ENCODE measurements at places on chromosomes 4 and X.

- DNase-seq: no peak
Observed at GRCh38 chrX:101605728-101606127, 12.1 kb downstream of the ARMCX6 start.

DNA sequence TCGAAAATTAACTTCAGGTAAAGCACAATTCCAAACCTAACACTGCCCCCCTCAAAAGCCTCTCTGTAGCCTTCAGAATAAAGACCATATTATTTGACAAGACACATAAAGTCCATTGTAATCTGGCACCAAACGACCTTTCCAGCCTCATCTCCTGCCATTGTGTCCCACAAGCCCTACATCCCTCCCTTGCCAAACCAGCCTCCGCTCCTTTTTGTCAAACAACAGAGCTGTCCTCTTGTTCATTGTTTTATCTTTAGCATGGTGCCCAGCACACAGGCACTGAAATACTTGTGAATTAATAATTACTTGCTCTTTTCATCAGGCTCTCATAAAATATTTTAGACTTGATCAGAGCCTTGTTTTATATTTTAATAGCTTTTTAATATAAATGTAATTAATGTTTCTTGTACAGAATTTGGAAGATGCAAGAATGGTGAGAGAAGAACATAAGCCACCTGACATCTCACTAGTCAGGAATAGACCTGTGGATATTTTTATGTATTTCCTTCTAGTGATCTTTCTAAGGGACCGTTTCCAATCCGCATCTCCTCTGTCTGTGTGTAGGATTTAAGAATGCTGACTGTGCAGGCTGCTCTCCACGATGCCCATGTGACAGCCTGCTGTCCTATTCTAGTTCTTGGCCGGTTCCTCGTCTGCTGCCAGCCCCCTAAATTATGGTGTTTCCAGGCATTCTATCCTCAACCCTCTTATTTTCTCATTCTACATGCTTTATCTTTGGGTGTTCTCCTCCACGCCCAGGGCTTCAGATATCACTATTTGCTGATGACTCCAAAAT, 3.0 kb upstream of the IRF2 start:
- no peak for DNase-seq

DNA sequence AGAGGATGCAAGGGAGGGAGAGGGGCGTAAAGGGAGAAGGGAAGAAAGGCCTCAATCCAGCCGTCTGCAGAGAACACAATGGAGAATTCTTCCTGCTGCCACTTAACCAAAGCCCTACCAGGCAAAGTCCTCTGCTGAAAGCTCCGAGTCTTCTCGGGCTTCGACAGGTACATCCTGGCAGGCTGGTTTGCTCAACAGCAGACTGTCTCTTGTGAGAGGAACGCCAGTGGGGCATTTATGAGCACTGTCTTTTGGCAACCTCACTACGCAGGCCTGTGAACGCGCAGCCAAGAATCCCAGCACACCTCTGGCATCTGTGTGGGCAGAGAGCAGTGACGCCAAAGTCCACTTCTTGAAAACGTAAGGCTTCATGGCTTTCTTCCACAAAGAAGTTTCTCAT, 207.5 kb upstream of the FAM9B start:
- no peak for DNase-seq

GRCh38 chr4:152586668-152587067, 50.8 kb upstream of the FBXW7 start:
- no peak for DNase-seq

- DNase-seq: no peak
Observed at GRCh38 chr4:57068237-57068981, 41.8 kb downstream of the IGFBP7 start.

- no peak for DNase-seq
Observed at GRCh38 chr4:32798471-32799159, 2078.4 kb downstream of the PCDH7 start.

DNA sequence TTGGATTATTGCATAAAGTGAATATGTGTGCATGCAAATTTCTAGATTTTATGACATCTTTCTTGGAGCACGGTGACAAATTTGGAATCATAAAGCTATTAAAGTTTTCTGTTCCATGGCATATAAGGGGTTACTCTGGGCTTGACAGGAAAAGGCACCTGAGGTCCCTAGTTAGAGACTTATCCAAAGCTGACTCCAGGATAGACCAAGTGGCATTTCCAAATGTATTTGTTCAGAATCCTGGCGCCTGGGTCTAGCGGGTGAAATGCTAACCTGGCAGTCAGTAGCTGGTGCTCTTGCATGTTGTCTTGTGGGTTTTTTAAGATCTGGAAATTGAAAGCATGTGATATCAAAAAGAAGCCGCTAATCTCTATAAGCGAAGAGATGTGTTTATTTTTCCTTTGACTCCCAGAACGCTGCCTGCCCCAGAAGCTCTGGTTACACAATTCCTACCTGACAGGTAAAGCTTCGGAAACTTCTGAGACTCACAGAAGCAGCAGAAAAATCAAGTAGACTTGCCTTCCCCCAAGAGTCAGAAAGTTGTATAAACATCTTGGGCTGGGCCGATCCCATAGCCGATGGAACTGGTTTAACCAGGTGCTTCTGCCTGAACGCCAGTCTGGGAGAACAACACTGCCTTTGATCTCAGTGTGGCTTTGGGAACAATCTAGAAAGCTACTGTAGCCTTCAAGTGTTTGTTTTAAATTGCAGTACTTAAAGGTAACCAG, 12.9 kb upstream of the ZCCHC4 start:
- DNase-seq: no peak

- no peak for DNase-seq
Observed at GRCh38 chr4:37770016-37770415, 56.5 kb upstream of the PGM2 start.

DNA sequence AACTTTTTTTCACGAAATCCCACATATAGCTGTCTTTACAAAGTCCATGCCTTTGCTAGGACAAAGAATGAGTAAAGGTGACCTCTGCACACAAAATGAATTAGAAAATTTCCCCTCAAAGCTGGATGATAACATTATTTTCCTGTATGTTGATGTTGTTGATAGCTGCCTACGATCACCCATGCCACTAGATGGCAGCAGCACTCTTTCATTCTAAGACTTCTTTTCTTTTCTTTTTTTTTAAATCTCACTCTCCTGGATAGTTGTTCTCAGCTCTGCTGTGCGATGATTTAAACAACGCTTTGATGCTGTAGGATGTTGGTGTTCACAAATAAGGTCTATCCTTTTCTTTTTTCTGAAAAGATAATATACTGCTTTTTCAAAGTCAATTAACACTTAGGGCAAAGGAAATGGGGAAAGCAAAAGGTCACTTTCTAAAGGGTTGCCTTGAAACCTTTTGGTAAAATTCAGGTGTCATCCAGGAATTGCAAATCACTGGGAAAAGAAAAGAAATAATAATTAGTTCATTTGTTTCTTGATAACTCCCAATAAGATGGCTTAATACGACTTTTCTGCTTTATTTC, 266.8 kb downstream of the C4orf33 start:
- DNase-seq: no peak

DNA sequence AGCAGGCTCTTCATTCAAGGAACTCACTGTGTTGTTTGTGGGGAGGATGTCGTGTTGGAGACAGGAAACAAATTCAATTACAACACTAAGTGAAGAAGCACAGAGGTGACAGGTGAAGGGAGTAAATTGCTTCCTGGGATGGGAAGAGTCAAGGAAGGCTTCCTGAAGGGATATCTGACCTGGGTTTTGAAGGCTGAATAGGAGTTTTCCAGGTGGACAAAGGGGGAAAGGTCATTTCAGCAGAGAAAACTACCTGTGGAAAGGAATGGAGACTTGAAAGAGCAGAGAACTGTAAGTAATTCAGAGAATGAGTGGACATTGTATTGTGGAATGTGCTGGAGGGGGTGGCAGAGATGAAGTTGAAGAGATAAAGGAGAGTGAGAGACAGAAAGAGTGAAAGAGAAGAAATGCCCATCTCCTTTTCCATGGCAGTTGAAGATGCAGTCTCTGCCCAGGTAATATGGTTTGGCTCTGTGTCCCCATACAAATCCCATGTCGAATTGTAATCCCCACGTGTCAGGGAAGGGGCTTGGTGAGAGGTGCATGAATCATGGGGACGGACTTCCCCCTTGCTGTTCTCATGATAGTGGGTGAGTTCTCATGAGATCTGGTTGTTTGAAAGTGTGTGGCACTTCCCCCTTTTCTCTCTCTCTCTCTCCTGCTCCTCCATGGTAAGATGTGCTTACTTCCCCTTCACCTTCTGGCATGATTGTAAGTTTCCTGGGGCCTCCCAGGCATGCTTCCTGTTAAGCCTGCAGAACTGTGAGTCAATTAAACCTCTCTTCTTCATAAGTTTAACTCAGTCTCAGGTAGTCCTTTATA, 205.7 kb upstream of the BCOR start:
- no peak for DNase-seq

- DNase-seq: no peak
Observed at GRCh38 chrX:102846544-102847236, 90.4 kb upstream of the RAB40AL start.

GRCh38 chr4:14880805-14881204, 121.5 kb upstream of the CPEB2 start:
- DNase-seq: no peak

DNA sequence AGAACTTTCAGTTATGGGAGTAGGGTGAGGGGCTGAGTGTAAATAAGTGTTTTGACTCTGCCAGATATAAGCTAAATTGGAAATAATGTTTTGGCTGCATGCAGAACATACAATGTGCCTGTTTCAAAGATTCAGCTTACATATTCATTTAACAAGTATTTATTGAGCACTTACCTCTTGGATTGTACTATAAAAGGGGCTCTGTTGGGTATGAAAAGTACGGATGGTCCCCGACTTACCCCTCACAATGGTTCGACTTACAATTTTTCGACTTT, 799 bp upstream of the AIFM1 start:
- DNase-seq: no peak

DNA sequence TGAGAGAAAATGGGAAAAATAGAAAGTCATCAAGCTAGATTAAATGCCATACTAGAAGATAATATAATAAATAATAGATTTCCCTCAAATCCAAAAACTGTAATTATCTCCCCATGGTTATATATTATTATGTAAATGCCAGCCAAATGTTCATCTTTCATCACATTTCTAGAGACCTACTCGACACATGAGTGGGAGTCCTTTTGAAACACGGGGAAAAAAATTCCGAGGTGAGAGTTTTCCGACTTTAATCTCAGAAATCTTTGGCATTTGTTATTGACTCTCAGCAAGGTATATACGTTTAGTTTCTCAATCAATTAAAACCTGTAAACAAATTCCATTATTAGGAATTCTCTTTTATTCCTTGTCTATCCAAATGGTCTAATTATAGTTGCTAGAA, 465.4 kb upstream of the SMIM31 start:
- DNase-seq: no peak

DNA sequence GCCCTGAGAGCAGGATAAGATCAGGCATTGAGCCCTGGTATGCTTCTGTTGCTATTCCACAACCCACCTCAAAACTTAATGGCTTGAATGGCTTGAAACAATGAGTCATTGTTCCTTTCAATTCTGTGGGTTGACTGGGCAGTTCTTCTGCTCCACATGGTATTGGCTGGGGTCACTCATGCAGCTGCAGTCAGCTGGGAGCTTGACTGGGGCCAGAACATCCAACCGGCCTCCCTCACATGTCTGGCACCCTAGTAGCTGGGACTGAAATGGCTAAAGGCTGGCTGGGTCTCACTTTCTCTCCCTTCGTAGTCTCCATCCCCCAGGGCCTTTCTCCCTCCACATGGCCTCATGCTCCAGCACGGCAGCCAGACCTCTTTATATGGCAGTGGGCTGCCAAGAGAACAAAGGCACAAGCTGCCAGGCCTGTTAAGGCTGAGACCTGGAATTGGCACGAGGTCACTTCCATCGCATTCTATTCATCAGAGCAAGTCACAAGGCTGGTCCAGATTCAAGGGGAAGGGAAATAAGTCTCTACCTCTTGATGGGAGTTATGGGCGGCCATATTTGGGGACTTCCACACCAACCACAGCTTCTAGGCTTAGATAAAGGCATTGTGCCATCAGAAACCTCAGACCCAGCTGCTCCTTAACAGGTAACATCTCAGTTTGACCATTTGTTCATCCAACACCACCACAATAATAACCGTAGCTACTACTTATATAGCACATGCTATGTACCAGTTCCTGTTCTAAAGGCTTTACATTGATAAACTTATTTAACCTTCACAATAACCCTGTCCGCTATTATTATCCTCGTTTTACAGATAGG, 159.7 kb upstream of the ATP6AP2 start:
- no peak for DNase-seq

DNA sequence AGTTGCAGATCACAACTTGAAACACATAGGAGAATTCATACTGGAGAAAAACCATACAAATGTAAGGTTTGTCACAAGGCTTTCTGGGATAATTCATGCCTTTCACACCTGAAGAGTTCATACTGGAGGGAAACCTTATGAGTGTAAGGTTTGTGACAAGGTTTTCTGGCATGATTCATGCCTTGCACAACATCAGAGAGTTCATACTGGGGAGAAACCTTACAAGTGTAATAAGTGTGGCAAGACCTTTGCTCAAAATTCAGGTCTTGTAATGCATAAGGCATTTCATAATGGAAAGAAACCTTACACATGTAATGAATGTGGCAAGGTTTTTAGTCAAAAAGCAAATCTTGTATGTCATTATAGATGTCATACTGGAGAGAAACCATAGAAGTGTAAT, 58.8 kb upstream of the ENPEP start:
- no peak for DNase-seq

DNA sequence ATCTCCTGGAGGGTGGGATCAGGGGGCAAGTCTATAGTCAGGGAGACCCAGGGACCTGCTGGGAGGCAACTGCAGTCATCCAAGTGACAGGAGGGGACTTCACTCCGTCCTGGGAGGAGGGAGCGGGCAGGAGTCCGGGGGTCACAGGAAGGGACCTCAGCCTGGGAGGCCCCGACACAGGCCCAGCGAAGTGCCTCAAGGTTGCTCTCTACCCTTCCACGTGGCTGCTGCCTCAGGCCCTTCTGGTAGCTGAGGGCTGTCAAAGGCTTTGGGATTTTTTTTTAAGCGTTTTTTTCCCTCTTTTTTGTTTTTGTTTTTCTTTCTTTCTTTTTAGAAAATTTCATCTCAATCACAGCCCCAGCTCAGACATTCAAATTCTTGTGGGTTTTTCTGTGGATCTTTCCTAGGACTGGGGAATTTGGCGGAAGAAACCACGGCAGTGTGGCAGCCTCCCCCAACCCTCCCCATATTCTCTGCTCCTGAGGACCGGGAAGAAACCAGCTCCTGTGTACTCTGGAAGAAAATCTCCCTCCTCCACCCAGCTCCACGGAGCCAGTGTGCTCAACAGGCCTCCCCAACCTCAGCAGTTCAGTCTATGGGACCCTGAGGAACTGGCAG, 1.4 kb upstream of the HAUS7 start:
- DNase-seq: no peak
